ENCODE measurements at places on chromosomes 12 and 14. TPM values are rescaled to one million over a fixed set of nuclear protein-coding genes. Genes with fewer than 3 reads are reported as not detected.

- no peak for DNase-seq
Measured at GRCh38 chr12:15446807-15447206, 124.5 kb downstream of the PTPRO start.

GRCh38 chr14:71354801-71355200 is 447.5 kb downstream of the PCNX1 start:
- no peak for DNase-seq

GRCh38 chr14:99361596-99362215 is 89.7 kb upstream of the BCL11B start:
- peak; percentile 78 for DNase-seq

- no peak for DNase-seq
Measured at GRCh38 chr14:40219032-40219431, 786.8 kb upstream of the FBXO33 start.

GRCh38 chr12:54175200-54175963 is 13.4 kb downstream of the SMUG1 start:
- no peak for DNase-seq

GRCh38 chr14:96616161-96616721 is 114.1 kb downstream of the PAPOLA start:
- DNase-seq = no peak

DNA sequence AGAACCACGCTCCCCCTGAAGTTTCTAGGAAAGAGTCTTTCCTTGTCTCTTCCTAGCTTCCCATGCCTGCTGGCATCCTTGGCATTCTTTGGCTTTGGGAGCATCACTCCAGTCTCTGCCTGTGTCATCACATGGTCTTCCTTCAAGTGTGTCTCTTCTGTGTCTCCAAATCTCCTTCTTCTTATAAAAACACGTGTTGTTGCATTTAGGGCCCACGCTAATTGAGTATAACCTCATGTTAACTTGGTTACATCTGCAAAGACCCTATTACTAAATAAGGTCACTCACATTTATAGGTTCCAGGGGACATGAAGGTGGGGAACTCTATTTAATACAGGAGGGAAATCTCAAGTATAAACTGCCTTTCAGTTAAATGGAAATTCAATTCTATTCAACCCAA is 63.0 kb downstream of the E2F7 start:
- DNase-seq = no peak

- DNase-seq = no peak
Measured at GRCh38 chr12:11753826-11754225, 104.4 kb downstream of the ETV6 start.

The FOXN4 gene
- polyA plus RNA-seq = 1.1 TPM

The KRT6C gene
- not detected for polyA plus RNA-seq

The SETD1B gene
- polyA plus RNA-seq = 12.2 TPM

The ZBTB39 gene
- polyA plus RNA-seq = 11.5 TPM

Measured in left renal pelvis (tissue), 4 donors.